ENCODE measurements at places on chromosomes 1 and 21.

GRCh38 chr1:8541961-8542521 is 224.1 kb downstream of the SLC45A1 start:
- no peak for DNase-seq

DNA sequence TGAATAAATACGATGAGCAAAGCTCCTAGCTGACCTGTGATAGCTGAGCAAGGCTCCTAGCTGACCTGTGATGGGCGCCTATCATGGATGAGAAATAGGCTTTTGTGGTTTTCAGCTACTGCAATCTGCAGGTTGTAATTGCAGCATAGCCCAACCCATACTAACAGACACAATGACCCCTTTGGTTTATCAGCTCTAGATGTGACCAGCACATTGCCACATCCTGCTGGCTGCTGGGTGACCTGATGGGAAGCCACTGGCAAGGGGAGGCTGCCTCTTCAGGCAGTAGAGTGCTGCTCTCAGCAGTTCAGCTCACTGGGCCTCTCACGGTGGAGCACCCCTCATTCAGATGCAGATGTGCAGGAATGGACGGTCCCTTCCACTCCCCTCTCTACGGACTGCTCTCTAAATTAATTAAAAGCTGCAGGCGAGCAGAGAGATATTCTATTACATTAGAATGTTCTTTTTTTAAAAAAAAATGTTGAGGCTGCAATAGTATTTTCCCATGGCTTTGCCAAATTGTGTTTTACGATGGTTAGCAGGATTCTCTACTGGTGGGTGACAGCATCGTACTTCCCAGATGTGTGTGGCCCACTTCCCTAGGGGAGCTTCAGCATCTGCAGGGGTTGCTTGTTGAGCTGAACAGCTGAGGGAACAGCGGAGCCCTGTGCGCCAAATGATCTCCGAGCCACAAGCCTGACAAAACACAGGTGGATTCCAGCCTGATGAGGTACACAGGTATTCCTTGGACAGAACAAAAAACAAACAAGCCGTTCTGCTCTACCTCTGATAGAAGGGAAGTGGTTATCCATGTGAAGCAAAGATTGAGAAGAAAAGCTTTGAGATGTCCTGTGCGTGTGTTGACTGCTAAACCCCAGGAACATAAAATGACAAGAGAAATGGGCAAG is 65.0 kb downstream of the SYT6 start:
- no peak for DNase-seq

DNA sequence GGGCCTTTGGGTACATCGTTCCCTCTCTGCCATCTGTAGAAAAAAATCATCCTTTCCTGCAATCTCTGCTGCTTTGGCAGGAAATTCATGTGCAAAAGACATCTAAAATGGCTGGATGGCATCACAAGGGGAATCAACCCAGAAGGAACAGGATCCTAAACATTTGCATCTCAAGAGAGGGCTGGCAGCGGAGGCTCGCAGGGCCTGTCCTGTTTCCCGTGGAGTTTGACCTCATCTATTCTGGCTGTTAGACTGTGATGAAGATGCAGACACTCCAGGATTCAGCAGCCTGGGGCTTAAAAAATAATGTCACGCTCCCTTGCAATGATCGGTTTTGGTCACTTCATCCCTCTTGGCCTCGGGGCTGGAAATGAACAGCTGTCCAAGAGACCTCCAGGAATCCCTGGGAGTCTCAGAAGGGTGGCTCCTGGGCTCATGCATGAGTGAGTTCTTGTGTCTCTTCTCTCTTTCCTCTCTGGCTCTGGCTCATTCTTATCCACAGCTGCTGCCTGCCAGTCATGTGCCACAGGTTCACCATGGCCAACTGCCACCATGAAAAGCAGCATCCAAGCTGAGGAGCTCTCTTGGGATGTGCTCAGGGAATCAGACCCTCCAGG is 16.1 kb upstream of the PCP4 start:
- DNase-seq = no peak

GRCh38 chr1:187045371-187045770 is 216.6 kb downstream of the PLA2G4A start:
- DNase-seq = no peak

DNA sequence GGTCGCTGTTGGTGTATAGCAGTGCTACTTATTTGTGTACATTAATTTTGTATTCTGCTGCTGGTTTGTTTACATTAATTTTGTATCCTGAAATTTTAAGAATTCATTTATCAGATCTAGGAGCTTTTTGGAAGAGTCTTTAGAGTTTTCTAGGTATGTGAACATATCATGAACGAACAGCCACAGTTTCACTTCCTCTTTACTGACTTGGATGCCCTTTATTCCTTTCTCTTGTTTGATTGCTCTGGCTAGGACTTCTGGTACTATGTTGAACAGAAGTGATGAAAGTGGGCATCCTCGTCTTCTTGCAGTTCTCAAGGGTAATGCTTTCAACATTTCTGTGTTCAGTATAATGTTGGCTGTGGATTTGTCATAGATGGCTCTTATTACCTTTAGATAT is 1757.9 kb downstream of the BRINP3 start:
- DNase-seq = no peak

DNA sequence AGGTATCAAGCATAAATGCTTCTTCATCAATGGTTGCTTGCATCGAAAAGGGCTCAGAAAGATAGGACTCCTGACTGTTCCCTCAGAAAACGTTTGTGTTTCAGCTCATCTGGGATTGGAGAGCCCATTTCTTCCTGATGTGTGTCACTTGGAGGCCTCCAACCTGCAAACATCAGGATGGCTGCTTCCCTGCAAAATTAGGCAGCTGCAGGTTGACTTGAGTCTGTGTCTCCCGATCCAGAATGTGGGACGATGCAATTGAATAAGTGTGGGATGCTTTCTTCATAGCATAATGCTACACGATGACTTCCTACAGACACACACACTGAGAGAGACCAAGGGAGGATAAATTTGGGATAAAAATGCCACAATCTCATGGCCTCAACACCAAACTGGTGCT is 42.2 kb downstream of the OLIG1 start:
- no peak for DNase-seq

DNA sequence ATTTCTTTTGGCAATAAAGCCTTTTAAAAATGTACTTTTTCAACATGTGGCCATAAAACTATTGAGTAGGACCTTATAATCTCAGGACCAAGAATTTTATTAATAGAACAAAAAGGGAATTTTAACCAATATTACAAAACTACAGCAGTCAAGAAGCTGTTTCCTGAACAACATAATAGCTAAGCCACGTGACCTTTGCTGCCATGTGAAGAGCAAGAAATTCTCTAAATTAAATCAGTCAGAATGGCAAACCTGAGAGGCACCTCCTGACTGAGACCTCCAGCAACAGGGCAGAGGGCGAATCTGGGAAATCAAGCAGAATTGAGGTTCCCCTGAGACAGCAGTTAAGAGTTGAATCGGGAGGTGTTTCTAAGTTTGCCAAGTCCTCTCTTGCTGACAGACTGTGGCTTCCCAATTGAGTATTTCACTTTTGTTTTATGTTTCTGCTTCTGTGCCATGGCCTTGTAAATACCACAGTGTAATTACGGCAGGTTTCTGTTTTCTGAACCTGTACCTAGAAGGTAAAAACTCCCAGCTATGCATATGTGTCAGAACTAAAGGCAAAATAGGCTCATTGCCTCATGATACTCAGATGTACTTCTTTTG is 358.4 kb downstream of the NTNG1 start:
- DNase-seq = no peak

DNA sequence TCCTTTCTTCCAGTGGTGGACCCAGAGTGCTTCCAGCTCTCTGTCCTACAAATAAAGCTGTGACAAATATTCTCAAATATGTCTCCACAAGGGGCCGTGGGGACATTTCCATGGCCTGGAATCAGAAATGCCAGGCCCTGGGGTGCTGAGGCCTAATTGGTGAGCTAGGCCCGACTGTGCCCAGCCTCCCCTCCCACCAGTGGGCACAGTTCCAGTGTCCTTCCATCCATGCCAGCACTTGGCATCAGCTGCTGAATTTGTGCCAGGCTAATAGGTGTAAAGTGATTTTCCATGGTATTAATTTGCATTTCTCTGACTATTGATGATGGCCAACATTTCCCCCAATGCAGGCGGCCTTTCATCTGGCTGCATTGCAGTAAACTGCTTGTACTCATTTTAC is 48.5 kb upstream of the B3GALT5 start:
- DNase-seq = no peak

GRCh38 chr1:209870151-209870831 is 42.5 kb downstream of the UTP25 start:
- DNase-seq = no peak

DNA sequence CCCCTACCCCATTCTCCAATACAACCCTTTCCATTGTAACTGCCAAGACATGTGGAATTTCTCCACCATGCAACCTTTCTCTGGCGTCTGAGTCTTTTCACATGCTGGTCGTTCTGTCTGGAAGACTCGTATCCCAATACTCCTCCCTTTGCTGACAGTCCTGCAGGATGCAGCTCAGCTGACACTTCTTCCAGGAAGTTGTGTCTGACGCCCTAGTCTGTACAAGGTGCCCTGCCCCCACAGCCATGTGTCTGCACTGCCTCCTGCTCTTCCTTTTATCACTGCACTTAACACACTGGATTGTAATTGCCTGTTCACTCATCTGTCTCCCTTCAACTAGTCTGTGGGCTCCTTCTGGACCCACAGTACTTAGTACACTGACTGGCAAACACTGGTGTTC is 188.0 kb downstream of the LMX1A start:
- no peak for DNase-seq

- DNase-seq = no peak
Measured at GRCh38 chr1:25971066-25971810, 26.6 kb downstream of the PAFAH2 start.

DNA sequence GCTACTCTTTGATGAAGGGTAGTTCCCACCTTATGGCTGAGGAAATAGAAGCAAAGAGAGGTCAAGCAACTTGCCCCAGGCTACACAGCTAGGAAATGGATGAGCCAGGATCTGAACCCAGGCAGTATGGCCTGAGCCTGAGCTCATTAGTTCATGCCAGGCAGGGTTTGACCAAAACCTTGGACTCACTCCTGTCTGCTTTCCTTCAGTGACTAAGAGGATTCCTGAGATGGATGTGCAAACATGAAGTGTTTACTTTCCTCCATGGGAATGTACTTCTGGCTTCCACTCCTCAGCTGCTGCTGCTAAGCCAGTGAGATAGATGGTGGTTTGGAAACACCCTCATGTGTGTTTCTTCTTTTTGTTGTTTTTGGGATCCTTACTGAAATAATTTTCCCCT is 35.1 kb upstream of the ERRFI1 start:
- DNase-seq = no peak

GRCh38 chr1:154845879-154846278 is 24.2 kb downstream of the KCNN3 start:
- no peak for DNase-seq

DNA sequence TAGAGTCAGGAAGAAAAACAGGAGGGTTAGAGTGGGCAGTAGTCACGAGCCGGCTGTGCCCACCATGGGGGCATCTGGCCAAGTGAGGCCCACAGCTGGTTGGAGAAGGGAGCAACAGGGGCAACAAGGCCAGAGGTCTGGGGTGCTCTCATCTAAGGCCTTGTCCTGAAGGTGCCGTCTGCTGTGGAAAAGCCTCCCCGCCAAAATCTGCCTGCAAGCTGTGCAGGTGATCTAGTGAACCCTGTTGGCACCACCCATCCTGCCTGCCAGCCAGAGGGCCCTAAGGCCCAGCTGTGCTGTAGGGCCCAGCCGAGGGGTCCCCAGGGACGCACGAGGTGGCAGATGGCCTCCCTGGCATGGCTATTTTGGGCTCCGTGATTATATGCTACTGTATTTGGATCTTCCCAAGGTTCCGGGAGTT is 51.3 kb downstream of the LGR6 start:
- DNase-seq = no peak

GRCh38 chr1:56525489-56526041 is 53.8 kb downstream of the PLPP3 start:
- no peak for DNase-seq

- DNase-seq = no peak
Measured at GRCh38 chr1:184649451-184649888, 105.2 kb downstream of the EDEM3 start.

DNA sequence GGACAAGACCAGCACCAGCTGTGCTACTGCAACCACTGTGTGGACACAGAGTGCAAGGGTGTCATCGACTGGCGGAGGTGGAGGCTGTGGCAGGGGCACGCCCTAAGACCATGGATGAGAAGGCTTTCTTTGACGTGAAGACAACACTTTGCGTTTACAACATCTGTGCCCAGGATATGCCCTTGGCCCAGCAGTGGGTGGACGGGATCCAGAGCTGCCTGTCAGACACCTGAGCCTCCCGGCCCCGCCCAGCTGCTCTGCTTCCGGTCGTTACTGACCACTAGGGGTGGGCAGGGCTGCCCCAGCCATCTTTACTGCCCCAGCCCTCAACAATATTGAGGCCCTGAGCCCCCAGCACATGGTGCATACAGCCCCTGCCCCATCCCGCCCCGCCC is 21.4 kb upstream of the NPPB start:
- no peak for DNase-seq

DNA sequence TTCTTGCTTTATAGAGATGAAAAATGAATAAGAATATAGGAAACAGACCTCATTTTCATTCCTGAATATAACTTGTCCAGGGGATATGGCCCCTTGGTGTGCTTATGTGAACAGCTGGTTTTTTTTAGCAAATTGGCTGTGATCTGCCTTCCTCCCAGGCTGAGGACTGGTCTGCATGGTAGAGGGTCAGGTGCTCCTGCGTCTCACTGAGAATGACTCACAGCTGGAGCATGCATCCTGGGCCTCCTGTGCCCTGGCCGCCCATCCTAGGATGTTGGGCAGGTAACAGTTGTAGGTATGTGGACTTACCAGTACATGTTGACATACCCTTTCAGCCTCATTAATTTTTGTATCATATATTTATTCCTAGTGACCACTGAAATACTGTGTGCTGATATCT is 29.8 kb downstream of the AGT start:
- DNase-seq = no peak

- DNase-seq = no peak
Measured at GRCh38 chr1:2588661-2589430, 2.3 kb downstream of the PRXL2B start.

- DNase-seq = no peak
Measured at GRCh38 chr1:64564891-64565290, 95.0 kb downstream of the CACHD1 start.

GRCh38 chr1:51818487-51818886 is 60.0 kb downstream of the NRDC start:
- DNase-seq = no peak

DNA sequence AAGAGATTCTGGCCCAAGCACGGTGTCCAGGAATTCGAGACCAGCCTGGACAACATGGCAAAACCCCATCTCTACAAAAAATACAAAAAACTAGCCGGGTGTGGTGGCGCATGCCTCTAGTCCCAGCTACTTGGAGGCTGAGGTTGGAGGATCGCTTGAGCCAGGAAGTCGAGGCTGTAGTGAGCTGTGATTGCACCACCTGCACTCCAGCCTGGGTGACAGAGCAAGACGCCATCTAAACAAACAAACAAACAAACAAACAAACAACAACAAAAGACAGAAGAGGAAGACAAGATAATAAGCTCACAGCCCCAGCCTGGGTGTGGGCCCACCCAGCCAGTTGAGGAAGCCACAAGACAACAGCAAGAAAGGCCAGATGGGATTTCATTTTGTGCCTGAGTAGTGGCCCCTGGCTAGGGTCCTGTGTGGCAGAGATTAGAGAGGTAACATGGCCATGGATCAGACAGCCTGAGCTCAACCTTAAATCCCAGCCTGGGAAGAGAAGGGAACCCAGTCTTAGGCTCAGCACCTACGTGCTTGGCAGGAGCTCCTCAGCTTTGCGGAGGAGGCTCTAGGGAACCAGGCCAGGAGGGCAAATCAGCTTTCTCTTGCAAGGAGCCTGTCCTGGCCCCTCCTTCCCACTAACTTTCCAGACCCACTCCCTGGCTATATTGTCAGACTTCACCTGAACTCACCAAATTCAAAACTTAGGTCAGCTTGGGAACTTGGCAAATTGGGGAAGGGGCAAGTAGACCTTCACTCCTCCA is 4.9 kb upstream of the BEST4 start:
- no peak for DNase-seq

- no peak for DNase-seq
Measured at GRCh38 chr1:21587602-21587953, 78.4 kb downstream of the ALPL start.

All from activated T-cell treated with anti-CD3 and anti-CD28 coated beads, Interleukin-2, amount 50 U/mL, for 1 hour (primary cell).